ENCODE measurements at places on chromosomes 16 and 17. TPM values are rescaled to one million over a fixed set of nuclear protein-coding genes. Genes with fewer than 3 reads are reported as not detected.

The SLC52A1 gene
- not detected for total RNA-seq

DNA sequence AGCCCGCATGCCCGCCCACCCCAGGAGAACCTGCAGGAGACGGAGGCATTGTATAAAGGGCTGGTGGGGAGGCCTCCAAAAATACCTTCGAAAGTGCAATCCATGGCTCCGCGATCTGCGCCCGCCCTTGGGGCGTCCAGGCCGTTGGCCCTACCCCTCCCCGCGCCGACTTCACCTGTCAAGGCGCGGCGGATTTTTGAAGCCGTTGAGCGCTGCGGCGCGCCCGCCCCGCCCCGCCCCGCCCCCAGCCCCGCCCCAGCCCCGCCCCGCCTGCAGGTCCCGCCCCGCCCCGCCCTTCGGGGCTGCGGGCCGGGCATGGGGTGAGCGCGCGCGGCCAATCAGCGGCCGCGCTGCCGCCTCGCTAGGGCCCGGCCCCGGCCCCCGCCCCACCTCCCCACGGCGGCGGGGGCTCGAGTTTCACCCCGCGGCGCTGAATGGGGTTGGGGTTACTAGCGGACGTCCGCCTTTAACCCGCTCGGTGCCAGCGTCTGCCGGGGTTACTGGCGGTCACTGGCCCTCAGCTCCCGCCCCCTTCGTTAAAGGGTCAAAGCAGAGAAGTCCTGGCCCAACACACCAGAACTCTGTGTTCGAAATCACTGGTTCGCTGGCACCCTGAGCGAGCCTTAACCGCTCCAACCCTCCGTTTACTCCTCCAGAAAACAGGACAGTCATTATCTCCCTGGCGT is 13.2 kb downstream of the SREBF1 start:
- peak; percentile 58 for DNase-seq

GRCh38 chr16:27595993-27596392 is 46.0 kb downstream of the KATNIP start:
- peak; percentile 22 for DNase-seq

- no peak for DNase-seq
Observed at GRCh38 chr16:67663151-67663876, 2.6 kb downstream of the PARD6A start.

- no peak for DNase-seq
Observed at GRCh38 chr17:81558115-81558468, 5.9 kb upstream of the FAAP100 start.

DNA sequence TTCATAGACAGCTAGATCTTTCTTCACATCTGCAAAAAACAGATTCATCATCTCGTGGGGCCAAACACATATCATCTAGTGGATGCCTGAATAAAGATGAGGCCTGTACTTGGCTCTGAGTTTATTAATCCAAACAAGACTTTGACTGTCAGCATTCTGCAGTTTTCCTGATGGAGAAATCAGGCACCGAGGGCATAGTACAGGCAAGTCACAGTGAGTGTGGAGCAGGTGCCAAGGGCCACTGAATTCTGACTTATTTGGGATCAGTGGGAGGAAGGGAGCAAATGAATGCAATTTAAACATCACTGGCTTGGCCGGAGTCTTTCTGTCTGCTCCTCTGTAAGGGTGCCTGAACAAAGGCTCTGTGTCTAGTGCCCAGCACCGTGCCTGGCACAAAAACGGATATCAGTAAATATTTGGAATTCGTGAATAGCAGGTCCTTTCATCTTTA is 975 bp downstream of the CFAP20 start:
- no peak for DNase-seq

The C1QTNF8 gene
- not detected for total RNA-seq

DNA sequence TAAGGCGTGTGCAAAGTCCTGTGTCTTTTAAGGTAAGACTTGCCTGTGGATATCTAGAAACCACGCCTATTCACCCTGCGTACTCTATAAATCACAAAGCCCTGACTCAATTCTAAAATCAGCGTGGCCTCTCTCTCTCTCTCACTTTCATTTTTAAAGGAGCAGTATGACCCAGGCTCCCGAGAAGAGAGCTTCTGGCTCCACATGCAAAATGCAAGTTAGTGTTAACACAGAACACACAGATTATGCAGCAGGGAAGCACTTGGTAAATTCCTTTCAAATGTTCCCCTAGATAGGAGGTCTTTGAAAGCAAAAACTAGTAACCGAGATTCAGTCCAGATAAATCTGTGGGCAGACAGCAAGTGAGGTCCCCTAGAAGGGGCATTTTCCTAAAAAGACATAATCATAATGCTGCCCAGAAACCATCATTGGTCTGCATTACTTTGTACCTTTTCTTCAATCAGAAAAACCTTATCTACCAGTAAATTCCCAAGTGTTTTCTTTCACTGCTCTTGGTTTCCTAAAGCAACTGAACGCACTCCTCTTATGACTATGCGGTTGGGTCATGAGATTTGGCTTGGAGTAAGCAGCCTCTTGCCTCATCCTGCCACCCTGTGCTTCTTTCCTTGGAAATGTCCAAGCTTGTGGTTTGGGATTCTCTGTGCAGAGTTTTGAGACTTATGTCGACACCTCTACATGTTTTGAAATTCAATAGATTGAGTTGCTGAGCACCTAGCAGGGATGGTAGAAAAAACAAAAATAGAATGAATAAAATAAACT is 31.7 kb upstream of the KCNJ2 start:
- peak; percentile 97 for DNase-seq

GRCh38 chr16:89958068-89958467 is 9.5 kb downstream of the DEF8 start:
- DNase-seq = no peak

DNA sequence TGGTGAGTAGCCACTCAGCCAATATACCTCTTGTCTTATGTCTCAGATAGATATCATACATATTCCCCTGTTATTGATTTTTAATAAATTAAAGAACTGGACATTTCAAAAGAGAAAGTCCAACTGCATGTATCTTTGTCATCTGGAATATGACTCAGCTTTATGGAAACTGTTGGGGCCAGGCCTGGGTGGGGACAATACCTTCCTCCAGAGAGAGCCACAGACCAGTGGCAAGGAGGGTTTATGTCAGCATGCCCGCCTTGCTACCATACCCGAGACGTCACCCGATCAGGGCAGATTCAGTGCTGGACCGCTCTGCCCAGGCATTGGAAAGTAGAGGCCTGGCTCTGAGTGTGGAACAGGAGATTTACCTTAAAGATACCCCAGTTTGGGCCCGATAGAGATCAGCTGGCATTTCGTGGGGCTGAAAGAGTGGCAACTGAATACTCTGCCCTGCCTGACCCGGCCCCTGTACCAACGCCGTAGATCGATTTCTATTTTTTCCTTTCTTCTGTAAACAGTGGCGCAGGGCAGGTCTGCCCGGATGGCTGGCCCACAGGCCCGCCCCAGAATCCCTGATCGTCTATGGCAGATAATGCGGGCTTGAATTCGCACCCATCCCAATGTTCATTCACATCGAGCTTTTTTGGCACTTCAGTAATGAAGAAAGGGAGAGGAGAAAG is 158.6 kb downstream of the SALL1 start:
- no peak for DNase-seq

GRCh38 chr17:41642252-41643156 is 18.1 kb upstream of the KRT17 start:
- no peak for DNase-seq

DNA sequence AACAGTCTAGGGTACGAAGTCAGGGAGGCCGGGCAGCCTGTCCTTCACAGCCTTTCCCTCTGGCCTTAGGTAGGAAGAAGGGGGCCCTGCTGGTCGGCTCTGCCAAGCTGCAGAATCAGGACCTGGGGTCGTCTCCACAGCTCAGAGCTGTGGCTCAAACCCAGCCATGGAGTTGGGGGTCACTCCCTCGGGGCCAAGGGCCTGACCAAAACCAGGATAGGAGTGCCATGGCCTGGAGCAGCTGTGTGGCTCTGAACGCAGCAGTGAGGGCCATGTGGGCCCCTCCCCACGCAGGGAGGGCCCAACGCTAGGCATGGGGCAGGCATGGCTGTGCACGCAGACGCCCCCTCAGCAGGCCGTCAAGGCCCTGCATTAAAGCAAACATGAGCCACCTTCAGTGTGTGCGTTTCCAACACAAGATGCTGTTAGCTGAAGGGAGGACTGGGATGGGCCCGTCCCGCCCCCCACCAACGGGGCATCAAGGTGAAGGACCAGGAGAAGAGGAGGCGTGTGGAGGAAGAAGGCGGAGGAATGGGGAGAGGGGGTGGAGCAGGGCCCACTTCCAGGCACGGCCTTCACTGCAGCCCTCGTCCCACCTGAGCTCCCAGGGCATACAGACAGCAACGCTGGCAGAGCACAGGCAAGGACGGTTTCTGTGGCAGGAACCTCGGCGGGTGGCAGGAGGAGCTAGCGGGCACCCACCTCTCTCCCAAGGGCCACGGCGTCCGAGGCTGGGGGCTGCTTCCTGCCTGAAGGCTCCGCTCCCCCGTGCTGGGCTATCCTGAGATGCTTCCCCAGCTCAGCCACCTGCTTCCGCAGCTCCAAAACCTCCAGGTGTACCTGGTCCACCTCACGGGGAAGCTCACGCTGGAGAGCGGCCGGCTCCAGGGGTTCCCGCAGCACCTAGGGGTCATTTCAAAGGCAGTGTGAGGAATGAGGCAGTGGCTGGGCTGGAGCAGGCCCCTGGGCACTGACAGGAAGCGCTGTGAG is 55.3 kb downstream of the CCDC57 start:
- no peak for DNase-seq

GRCh38 chr17:9932491-9932890 is 27.4 kb upstream of the RCVRN start:
- no peak for DNase-seq

DNA sequence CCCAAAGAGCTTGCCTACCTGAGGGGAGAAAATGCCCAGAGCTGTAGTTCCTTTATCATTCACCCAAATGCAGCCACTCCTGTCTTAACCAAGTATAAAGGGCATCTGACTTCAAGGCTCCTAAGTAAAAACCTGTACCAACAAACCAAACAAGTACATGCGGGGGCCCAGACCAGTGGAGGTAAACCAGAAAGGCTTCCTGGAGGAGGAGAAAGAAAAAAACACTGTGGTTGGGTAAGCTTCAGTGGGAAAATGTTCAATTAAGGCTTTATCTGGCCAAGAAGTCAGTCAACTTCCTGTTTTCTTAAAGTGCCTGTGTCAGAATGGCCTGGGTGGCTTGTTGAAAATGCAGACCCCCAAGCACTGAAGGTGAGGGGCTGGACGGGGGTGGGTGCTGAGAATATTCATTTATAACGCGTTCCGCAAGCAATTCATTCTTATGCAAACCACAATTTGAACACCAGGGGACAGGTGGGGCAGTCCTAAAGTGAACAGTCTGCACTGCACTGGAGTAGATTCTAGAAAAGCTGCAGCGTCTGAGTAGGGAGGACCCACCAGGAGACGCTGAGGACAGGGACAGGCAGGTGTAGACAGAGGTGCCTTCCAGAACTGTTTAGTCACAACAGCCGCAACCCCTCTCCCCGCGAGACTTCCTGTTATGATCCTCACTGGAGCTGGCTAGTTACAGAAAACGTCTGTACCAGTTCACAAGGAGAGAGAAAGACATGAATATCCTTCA is 467.1 kb downstream of the SOX9 start:
- peak; percentile 64 for DNase-seq

DNA sequence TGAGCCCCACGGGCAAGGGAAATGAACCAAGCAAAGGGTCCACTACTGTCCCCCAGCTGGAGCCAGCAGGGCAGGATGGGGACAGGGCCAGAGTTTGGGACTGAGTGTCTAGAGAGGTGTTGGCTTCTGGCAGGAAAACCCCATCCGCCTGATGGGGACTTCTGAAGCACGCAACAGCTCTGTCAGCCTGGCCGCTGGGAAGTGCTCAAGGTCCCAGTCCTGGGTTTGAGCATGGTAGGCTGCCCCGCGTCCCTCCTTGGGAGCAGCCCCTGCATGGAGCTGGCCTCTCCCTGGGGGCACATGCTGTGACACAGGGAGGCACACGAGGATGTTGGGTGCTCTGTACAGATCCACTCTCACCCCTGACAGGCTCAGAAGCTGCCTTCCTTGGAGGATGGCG is 14.6 kb downstream of the ACE start:
- no peak for DNase-seq

- DNase-seq = peak; percentile 76
Observed at GRCh38 chr16:65410801-65411200, 288.9 kb upstream of the CDH11 start.

DNA sequence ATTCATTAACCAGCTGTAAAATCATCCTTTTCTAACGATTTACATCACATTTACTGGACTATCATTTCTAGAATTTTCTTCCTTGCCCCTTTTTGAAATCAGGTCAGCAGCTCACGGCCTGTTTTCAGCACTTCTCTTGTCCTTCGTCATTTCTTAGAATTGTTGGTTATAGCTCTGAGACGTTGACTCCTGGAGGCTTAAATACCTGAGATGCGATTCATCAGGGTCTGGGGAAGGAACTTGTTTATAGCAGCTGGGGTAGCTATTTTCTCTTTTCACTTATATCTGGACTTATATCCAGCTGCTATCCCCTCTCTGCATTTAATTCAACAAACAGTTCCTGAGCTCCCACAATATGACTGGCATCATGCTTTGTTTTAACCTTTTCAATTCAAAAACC is 338.7 kb upstream of the TNRC6C start:
- peak; percentile 86 for DNase-seq

The GFOD2 gene
- total RNA-seq = 32.4 TPM

DNA sequence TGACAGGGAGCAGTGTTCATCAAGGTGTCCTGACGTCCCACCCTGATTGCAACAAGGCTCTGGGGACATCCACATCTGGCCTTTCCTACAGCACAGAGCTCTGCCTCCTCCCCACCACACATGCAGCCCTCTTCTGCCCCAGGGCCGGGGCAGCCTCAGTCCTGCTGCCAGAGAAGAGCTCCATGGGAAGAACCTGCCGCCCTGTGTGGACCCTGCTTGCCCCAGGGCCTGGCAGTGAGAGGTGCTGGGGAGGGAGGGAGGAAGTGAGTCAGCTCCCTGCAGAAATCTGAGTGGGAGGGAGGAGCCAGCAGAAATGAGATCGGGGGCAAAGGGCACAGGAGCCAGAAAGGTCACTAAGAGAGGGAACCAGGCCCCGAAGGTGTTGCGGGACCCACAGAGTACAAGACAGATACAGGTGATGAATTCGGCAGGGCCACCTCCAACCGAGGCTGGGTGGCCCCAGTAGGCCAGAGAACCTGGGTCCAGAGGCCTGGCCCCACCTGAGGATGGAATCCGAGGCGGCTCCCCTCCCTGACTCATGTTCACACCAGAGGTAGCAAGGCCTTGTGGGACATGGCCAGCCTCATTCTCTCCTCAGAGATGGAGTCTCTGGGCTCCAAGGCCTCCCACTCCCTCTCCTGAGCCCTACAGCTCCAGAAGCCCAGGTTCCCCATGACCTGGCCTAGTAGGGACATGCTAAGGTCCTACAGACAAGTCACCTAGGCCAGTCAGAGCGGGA is 24.8 kb downstream of the MYO18A start:
- DNase-seq = no peak

GRCh38 chr17:66920950-66921349 is 43.6 kb upstream of the CACNG4 start:
- no peak for DNase-seq

DNA sequence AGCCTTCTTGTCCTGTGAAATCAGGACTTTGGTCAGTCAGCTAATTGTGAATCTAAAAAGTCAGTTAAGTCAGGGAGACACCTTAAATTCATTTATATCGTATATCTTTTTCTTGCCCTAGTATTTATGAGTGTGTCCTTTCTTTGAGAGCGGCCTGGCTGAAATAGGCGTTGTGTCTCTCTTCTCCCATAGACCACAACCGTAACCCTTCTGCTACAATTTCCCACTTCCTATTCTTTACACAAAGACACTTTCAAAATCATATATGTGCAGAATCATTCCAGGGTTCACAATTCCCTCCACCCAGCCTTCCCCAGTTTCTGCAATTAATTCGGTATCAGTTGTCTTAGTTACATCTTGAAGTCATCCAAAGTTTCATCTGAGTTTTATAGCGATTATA is 14.0 kb upstream of the COTL1 start:
- no peak for DNase-seq
